ENCODE measurements at places on chromosomes 1 and 21.

DNA sequence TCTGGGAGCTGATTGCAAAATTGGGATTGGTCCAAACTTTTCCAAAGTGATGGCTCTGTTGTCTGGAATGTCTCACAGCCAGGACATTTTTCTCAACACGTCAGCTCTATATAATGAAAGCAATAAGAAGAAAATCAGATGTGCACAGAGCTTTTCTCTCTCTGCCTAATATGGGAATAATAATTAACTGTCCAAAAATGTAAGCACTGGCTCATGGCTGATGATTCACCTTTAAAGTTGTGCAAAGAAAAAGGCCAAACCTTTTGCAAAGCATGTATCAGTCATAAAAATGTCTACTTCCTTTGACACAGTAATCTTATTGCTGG lies 30.4 kb downstream of the ZNF281 start:
- no peak for DNase-seq

GRCh38 chr1:22792396-22793160 lies 81.9 kb downstream of the EPHB2 start:
- DNase-seq = no peak

DNA sequence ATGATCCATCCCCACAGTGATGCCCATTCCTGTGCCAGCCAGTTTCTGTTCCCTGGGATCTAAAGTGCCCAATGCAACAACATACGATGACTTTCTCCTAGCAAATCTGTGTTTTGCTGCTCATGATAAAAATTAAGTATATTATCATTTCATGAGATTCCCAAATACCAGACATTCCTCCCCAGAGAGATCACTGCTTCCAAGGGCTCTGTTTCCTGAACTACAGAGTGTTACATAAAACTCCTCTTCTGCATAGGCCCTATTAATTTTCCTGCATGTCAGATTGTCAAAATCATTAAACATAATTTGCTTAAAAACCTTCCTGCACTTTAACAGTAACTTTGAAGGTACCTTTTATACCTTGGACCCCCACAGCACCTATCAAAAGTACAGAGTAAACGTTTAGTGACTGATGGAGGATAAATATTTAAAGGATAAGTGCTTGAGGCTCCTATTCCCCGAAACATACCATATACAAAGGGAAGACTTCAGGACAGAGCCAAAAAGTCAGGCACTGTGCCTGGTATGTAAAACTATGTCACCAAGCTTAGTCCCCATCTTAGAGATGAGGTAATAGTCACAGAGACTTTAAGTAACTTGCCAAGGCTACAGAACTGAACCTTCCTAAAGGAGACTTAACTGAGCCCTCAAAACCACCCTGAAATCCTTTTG lies 50.2 kb downstream of the SLC25A24 start:
- no peak for DNase-seq

DNA sequence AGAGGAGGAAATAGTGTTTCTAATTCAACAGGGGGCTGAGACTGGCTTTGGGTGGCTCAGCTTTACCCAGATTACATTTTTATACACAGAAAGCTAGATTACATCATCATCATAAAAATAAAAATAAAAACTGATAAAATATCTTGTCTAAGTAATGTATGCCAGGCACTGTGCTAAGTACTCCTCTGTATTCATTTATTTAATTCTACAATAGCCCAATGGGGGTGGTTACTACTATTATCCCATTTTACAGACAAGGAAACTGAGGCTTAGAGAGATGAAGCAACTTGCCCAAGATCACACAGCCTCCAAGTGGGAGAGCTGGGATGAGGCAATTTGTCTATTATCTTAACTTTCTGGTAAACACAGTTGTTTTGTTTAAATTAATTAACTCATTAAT lies 62.3 kb upstream of the ECE1 start:
- DNase-seq = no peak
